CD8-positive, alpha-beta T cell (primary cell): ENCODE measurements at places on chromosomes 6 and 20. TPM values are rescaled to one million over a fixed set of nuclear protein-coding genes. Genes with fewer than 3 reads are reported as not detected.

GRCh38 chr6:37783856-37784584, 35.5 kb upstream of the ZFAND3 start:
- no peak for DNase-seq

- DNase-seq, result no peak
These were observed 168.8 kb upstream of the RNF217 start for GRCh38 chr6:124793398-124793797.

- DNase-seq, result no peak
These were observed 27.4 kb upstream of the PCMTD2 start for GRCh38 chr20:64228086-64228653.

DNA sequence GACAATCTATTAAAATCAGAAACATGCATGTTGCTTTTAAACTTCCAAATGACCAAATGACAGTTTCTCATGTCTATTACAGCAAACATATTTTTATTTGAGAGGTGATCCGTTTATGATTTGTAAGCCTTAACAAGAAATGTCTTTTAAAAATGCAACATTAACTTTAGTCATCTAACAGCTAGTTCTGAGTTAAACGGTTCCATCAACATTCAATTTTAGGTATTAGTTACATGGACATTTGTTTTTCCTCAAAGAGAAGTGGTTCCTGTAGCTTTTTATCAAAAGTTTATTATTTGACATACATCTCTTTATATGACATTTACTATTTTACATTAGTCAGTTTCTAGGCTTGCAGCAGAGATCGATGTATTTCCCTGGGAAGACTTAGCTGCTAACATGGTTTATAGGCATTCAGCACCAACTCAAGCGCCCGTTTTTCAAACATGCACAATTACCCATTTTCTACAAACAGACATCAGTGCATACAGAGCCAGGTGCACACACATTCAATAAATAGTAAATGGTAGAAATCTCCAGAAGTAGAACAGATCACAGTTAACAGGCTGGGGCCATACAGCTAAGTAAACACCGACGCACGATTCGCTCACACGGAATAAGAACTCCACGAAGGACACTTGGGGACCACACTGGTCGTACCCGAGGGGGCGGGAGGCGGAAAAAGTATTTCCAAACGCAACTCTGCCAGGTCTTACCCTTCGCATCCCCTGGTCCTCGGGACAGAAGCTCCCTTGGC, 882 bp downstream of the CNR1 start:
- DNase-seq, result no peak

DNA sequence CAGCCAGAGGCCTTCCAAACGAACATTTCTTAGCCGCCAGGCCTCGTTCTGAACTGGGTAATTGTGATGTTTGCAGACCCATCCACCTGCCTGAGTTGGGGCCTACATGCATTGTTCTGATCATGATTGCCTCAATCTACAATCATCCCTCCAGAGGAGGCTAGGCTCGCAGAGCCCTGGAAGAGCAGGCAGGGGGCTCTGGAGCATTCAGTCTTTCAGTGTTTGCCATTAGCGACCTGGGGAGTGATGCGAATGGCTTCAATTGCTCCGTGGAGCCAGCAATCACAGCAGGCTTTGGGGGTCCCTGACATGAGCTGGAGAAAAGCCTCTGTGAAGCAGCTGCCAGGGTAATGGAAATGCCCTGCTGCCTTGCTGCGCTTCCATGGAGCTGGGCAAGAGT, 22.0 kb downstream of the SNAP25 start:
- no peak for DNase-seq

GRCh38 chr6:140464720-140465119, 1090.3 kb upstream of the CITED2 start:
- no peak for DNase-seq

GRCh38 chr20:62598761-62599194, 43.5 kb upstream of the SLCO4A1 start:
- DNase-seq, result no peak

DNA sequence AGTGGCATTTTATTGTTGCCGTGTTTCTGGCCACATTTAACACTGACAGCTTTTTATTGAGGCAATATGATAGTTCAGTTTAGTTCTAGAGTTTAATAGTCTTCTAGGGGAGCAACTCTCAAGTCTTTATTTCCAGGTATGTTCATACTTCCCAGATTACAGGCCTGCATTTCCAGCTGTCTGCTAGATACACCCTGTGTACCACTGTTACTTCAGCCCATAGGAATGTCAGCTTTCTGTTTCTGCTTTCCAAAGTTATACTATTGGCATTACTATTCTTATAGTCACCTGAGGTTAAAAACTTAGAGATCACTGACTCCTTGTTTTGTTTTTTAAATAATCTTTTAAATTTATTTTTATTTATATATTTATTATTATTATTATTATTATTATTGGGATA, 7.6 kb downstream of the ZNF451 start:
- DNase-seq, result no peak

- no peak for DNase-seq
These were observed 45.3 kb downstream of the JARID2 start for GRCh38 chr6:15290962-15291704.

GRCh38 chr20:11718474-11719094, 199.1 kb upstream of the BTBD3 start:
- no peak for DNase-seq

- no peak for DNase-seq
These were observed 44.6 kb downstream of the SAMD5 start for GRCh38 chr6:147553099-147553498.

DNA sequence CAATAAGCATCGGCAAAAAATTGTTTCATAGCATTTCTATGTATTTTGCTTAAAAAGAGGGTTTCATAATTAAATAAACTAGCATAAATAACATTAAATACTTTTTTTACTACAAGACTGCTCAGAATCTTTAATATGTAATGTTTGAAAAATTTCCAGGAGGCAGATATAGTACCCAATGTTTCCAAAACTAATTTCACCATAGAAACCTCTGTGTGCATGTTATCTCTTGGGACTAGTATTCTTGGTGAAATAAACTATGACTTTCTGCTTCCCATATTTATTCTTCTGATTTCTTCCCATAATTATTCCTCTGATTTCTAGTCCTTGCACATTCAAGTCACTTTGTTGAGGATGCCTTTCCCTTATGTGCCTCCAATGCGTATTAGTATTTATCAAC, 94.5 kb downstream of the PTPRK start:
- DNase-seq, result no peak

- no peak for DNase-seq
These were observed 29.4 kb upstream of the TAGAP start for GRCh38 chr6:159074120-159074684.

DNA sequence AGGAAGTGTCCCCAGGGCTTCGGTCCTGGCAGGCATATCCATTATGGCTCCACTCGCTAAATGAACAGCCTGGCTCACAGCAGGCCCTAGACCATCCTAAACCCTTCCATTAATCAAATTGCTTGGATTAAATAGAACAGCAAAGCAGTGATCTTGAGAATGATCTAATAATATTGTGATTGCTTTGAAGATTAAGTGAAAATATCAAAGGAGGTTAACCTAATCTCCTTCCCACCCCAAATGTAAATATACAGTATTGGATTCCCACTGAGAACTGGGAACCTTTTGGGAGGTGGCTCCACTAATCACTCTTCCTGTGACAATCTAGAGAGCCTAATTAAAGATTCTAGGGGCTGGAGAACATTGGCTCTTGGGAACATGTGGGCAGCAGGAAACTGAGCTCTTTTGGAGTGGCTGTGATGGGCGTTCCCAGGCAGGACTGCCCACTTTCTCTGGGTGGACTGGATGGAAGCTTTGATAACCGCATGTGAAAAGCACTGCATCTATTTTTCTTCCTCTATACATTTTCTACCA, 68.3 kb upstream of the FRMD1 start:
- no peak for DNase-seq

- DNase-seq, result no peak
These were observed 85.1 kb downstream of the PHF20 start for GRCh38 chr20:35856866-35857265.

DNA sequence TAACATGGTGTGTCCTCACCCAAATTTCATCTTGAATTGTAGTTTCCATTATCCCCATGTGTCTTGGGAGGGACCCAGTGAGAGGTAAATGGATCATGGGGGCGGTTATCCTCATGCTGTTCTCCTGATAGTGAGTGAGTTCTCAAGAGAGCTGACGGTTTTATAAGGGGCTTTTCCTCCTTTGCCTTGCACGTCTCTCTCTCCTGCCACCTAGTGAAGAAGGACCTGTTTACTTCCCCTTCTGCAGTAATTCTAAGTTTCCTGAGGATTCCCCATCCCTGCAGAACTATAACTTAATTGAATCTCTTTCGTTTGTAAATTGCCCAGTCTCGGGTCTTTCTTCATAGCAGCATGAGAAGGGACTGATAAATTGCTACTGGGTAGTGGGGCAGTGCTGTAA, 789.3 kb downstream of the FRK start:
- no peak for DNase-seq

DNA sequence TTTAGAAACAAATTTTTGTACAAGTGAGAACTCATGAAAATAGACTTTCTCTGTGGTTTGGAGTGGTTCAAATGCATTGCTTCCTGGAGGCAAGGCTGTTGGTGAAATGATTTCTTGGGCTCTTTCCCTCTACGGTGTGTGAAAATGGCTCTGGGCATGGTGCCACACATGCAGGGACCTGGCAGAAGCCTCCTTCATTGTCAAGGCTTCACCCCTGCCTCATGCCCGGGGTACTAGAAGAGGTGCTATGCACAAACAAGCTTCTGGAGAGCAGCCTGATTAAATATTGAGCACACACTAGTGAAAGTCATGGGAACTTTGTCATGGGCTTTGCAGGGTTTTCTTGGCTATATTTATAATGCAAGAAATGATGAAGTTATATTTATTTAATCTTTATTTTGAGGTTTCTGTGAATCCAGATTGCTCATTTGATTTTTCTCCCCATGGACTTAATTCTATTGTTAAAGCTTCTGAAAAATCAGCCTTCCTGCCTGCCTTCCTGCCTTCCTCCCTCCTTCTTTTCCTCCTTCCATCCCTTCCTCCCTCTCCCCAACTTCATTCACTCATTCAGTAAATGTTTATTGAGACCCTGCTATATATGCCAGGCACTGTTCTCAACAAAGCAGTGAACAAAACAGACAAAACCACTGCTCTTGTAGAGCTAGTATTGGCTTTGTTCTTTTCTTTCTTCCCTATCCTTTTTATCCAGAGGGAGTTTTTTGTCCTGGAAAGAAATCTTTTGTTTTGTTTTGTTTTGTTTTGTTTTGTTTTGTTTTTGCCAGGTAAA, 21.0 kb downstream of the C6orf89 start:
- no peak for DNase-seq

DNA sequence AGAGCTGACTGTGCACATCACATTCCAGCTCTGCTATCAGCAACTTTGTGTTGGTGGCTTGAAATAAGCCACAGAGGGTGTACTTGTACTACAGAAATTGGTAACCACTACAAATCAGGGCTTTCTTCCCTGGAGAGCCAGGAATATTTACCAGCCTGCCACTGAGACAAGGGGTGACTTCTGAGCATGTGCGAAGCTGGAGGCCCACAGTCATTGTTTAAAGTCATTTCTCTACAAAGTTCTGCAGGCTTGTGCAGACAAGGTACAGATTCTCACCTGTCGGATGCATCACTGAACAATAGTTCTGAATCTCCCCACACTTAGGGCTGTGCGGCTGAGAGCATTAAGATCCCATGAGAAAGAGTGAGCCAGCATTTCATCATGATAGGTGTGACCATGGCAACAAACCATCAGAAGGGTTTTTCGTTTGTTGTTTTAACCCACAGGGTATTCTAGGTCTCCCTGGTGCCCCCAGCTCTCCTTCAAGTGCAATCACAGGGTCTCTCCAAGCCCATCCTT, 292.8 kb downstream of the CDC5L start:
- DNase-seq, result no peak

DNA sequence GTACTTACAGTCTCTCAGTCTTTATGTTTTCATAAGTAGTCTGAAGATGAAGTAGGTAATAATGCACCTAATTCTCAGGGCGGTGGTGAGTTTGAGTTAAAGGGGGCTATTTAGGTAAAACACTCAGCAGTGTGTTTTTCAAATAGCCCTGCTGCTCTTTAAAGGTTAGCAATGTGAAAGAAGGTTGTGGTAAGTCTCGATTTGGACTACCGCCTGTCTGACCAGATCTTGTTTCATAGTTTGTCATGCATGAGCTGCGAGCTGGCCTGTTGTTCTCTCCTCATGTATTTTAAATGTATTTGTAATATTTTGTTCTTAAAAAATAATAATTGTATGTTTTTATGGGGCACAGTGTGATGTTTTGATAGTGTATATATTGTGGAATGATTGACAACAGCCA, 340.2 kb downstream of the DHX35 start:
- no peak for DNase-seq

Gene C6orf15
- not detected for total RNA-seq

Gene ADTRP
- total RNA-seq, result 4.4 TPM

Gene HSPA1L
- 1.2 TPM for total RNA-seq

Gene ZNF217
- 71.8 TPM for total RNA-seq

Gene BTNL2
- not detected for total RNA-seq

Gene RIMS4
- not detected for total RNA-seq

Gene ATP6V1G2
- total RNA-seq, result 3.0 TPM

Gene MRPS18A
- 44.6 TPM for total RNA-seq

Gene ADGRF4
- total RNA-seq, result not detected

Gene PCSK2
- total RNA-seq, result not detected
